MG63 (cell line): ENCODE measurements at places on chromosomes 13 and 19. TPM values are rescaled to one million over a fixed set of nuclear protein-coding genes. Genes with fewer than 3 reads are reported as not detected.

Gene ADAMTSL5
- 1.1 TPM in 1 of 2 replicates, not detected in the other for total RNA-seq

Gene KIR3DL2
- total RNA-seq = not detected in 2 replicates

Gene NKPD1
- total RNA-seq = 0.91 TPM in 1 of 2 replicates, not detected in the other

Gene ZIM2
- not detected in 2 replicates for total RNA-seq

Gene LHB
- total RNA-seq = not detected in 2 replicates

Gene NLRP11
- not detected in 2 replicates for total RNA-seq

Gene TMEM238
- 3.5 TPM in 1 of 2 replicates, not detected in the other for total RNA-seq

Gene SIAH3
- not detected in 2 replicates for total RNA-seq

Gene PSG2
- total RNA-seq = not detected in 2 replicates

Gene ZSCAN5C
- total RNA-seq = not detected in 2 replicates

Gene SPIB
- not detected in 2 replicates for total RNA-seq

Gene PODNL1
- not detected in 2 replicates for total RNA-seq

Gene BICRA
- 0.10 and 0.52 TPM in 2 replicates for total RNA-seq

Gene CERS4
- total RNA-seq = 9.9 and 20.3 TPM in 2 replicates

Gene OR4F17
- total RNA-seq = not detected in 2 replicates

Gene WDFY2
- 0.91 and 1.8 TPM in 2 replicates for total RNA-seq

Gene CGB3
- not detected in 2 replicates for total RNA-seq

Gene DMAC2
- 37.6 and 56.2 TPM in 2 replicates for total RNA-seq

Gene PTGER1
- not detected in 2 replicates for total RNA-seq

Gene ZNF493
- total RNA-seq = 0.46 and 0.84 TPM in 2 replicates

Gene CPB2
- total RNA-seq = not detected in 2 replicates

Gene GPR12
- not detected in 2 replicates for total RNA-seq

Gene SERPINE3
- not detected in 2 replicates for total RNA-seq

Gene CDC34
- total RNA-seq = 46.3 and 76.3 TPM in 2 replicates

Gene FAM216B
- not detected in 2 replicates for total RNA-seq

Gene IGFL2
- not detected in 2 replicates for total RNA-seq

Gene ZNF100
- total RNA-seq = 0.86 and 0.89 TPM in 2 replicates

Gene ZNF491
- not detected in 2 replicates for total RNA-seq

Gene RDH8
- total RNA-seq = not detected in 2 replicates

Gene CEACAM20
- not detected in 2 replicates for total RNA-seq

Gene ERICH4
- total RNA-seq = not detected in 2 replicates

Gene TTC9B
- not detected in 2 replicates for total RNA-seq
